Motor neuron (in vitro differentiated cells): ENCODE measurements at places on chromosomes 7 and 10. TPM values are rescaled to one million over a fixed set of nuclear protein-coding genes. Genes with fewer than 3 reads are reported as not detected.
A peak's percentile ranks its signal among the peaks of the same experiment; 100 is the strongest.

The AOAH gene
- 0.25 and 0.59 TPM in 2 replicates for total RNA-seq

The GPNMB gene
- total RNA-seq, result 1.6 and 2.1 TPM in 2 replicates

GRCh38 chr7:11168650-11169170 lies 195.0 kb downstream of the PHF14 start:
- ATAC-seq, result peak; percentile 80

DNA sequence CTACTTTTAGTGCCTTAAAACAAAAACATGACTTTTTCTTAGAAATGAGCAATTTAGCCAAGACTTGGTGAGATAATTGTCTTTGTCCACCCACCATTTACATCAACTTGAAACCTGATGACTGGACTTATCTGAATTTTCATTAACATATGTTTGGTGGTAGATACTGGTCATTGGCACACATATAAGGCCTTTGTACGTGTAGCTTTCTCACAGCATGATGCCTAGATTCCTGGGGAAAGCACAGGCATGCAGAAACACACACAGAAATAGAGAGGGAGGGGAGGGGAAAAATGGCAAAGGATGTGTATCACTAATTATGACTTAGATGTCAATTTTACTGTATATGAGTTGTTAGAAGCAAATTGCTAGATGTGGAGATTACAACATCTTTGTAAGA lies 488.4 kb downstream of the NXPH1 start:
- no peak for ATAC-seq

GRCh38 chr7:88337572-88337971 lies 30.9 kb upstream of the STEAP4 start:
- ATAC-seq, result no peak
